ENCODE measurements at places on chromosomes 5 and 9. TPM values are rescaled to one million over a fixed set of nuclear protein-coding genes. Genes with fewer than 3 reads are reported as not detected.

The GRIN1 gene
- total RNA-seq: not detected

- DNase-seq: no peak
Measured at GRCh38 chr9:5850724-5851122, 17.8 kb upstream of the ERMP1 start.

- peak; percentile 54 for DNase-seq
Measured at GRCh38 chr5:116068028-116068632, 16.7 kb upstream of the COMMD10 start.

- no peak for DNase-seq
Measured at GRCh38 chr5:9479361-9479760, 66.5 kb downstream of the SEMA5A start.

- no peak for DNase-seq
Measured at GRCh38 chr5:151730381-151730780, 28.1 kb downstream of the ATOX1 start.

- no peak for DNase-seq
Measured at GRCh38 chr5:113227798-113228197, 207.0 kb downstream of the TSSK1B start.

GRCh38 chr9:126420643-126421564 is 94.3 kb downstream of the MVB12B start:
- no peak for DNase-seq

- DNase-seq: no peak
Measured at GRCh38 chr9:98415782-98416181, 160.3 kb upstream of the TBC1D2 start.

DNA sequence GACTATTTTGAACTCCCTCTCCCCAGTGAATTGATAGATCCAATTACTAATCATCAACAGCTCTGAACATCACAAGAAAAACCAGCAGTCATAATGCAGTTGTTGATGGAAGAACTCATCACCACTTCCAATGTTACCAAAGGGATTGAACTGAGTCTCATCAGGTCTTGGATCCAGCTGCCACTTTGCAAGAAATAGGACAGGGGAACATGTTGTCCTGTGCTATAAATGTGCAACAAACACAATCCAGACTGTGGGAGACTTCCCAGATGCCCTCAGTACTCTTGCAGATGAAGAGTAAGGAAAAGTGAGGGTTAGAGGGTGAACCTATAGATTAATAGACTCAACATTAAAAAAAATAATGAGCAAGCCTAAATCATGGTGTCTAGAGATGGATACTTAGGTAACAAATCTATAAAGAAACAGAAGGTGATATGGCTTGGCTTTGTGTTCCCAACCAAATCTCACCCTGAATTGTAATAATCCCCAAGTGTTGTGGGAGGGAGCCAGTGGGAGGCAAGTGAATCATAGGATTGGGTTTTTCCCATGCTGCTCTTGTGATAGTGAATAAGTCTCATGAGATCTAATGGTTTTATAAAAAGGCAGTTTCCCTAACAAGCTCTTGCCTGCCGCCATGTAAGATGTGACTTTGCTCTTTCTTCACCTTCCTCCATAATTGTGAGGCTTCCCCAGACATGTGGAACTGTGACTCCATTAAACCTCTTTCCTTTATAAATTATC is 63.4 kb upstream of the PAPPA start:
- no peak for DNase-seq

DNA sequence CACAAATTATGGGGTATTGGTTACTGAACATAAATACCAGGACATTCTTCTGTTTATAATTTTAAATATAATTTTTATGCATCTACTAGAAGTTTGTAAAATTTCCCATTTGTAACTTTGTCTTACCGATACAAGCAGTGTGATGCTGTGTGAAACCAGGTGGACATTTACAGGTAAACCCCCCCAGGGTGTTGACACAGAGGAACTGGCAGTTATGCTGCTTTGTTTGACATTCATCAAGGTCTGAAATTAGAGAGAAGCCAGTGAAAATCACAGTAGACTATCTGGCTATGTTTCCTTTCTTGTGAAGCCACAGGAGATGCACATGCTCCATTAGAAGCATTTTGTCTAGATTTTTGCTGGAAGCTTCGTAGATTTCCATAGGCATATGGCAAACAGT is 190.9 kb downstream of the SLC12A2 start:
- DNase-seq: no peak

Data from NCI-H460 (cell line).